ENCODE measurements at places on chromosomes 11 and 22. TPM values are rescaled to one million over a fixed set of nuclear protein-coding genes. Genes with fewer than 3 reads are reported as not detected.

TTC36 gene
- 0.14 TPM for polyA plus RNA-seq

B4GALNT4 gene
- polyA plus RNA-seq, result 5.2 TPM

FXYD2 gene
- polyA plus RNA-seq, result 1.0 TPM

TMPRSS4 gene
- 129 TPM for polyA plus RNA-seq

P4HA3 gene
- polyA plus RNA-seq, result 0.04 TPM

SLC17A6 gene
- not detected for polyA plus RNA-seq

TFIP11 gene
- 19.7 TPM for polyA plus RNA-seq

NEU3 gene
- polyA plus RNA-seq, result 1.5 TPM
